ENCODE measurements at places on chromosomes 12 and 14.

GRCh38 chr14:61972711-61973110 is 210.5 kb downstream of the SNAPC1 start:
- no peak for DNase-seq

DNA sequence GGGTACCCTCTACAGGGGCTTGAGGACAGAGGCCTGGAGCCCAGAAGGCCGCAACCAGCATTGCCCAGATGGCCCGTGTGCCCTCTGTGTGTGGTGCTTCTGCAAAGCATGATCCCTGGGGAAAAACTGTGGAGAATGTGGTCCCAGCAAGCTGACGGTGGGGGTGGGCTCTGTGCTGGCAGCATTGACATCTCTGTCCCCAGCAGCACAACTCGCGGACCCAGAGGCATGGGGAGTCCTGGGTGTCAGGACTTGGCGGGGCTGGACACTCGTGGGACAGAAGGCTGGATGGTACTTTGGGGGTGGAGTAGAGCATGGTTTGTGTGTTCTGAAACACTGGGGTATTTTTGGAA is 4.3 kb downstream of the CLBA1 start:
- no peak for DNase-seq

- DNase-seq: no peak
These were observed 2.3 kb downstream of the PIWIL1 start for GRCh38 chr12:130339951-130340350.

- no peak for DNase-seq
These were observed 238.9 kb downstream of the EMP1 start for GRCh38 chr12:13435235-13435933.

DNA sequence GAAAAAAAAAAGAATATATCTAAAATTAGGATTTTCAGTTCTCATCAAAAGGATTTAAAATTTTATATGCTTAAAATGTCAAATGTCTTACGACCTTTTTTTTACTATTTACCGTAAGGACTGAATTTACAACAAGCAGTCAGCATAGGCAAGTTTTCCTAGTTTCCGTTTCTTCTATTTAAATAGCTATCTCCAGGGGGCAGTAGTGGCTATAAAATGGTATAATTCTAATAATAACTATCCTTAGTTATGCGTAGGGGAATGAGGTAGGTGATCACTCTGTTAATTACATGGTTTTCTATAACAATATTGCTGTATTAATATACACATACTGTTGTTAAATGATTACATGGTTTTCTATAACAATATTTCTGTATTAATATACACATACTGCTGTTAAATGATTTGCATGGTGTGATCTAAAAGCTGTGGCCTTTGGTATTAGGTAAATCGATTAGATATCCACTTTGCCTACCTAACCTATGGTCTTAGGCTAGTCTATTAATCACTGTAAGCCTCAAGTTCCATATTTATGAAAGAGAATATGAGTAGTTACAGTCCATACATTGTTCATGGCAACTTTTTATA is 217.7 kb upstream of the PDZRN4 start:
- no peak for DNase-seq

- no peak for DNase-seq
These were observed 120.6 kb downstream of the DUSP6 start for GRCh38 chr12:89231686-89232085.

DNA sequence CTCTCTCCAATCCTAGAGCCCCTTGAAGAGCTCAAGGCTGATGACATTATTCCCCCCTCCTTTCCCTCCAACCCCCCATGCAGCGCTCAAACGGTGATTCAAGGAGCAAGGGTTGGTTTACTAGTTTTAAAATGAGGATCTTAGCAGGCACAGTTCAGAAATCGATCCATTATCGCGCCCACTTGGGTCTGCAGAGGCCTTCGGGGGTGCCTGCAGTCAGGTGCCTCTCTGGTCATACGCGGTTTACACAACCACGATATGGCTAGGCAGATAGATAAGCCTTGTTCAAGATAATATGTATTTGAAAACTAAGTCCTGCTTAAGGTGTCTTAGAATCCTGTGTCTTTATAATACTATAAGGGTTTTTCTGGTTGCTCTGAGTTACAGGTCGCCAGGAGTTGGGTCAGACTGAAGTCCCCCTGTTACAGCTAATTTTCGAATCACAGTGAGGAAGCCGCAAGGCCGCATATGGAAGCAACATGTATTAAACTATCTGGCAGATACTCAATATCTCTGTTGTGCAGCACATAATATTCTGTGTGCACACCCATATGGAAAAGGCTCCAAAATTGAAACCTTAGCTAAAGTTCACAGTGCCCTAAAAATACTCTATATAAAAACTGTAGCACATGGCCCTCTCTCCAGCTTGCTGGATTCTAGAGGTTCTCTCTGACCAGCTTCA is 10.0 kb downstream of the BHLHE41 start:
- no peak for DNase-seq

- DNase-seq: no peak
These were observed 29.3 kb downstream of the ZCRB1 start for GRCh38 chr12:42296503-42297109.

- DNase-seq: no peak
These were observed 8.0 kb downstream of the ANO6 start for GRCh38 chr12:45223868-45224267.

DNA sequence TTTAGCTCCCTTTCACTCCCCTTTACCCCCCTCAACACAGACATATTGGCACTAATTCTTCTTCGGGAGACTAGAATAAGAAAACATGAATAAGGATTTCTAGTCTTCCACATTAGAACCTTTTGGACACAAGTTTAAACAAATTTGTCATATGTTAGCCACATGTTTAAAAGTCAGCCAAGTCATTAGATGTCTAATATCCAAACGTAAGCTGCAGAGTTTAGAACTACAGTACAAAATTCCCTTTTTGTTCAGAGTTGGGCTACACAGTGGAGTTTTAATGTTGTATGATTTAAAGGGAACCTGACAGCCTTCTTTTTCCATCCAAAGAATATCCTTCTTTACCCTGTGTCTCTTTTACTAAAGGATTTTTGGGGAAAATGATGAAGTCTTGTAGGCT is 79.8 kb downstream of the PDE6H start:
- DNase-seq: no peak

- DNase-seq: no peak
These were observed 7.3 kb downstream of the ERBB3 start for GRCh38 chr12:56087220-56087619.

DNA sequence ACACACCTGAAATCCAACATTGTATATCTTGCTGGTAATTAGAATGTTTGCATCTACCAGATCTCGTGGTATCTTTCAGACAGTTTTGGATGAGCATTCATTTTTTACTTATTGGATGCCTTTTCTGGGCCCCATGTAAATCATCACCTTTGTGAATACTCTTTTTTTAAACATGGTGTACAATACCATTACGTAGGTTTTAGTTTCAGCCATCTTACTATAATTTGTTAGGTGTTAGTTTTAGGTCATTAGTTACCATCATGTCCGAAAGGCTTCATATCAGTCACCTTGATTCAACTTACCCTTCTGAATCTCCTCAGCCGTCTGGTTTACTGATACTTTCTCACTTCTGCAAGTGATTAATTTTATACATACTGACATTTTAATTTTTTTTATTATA is 5.3 kb downstream of the EIF2S1 start:
- DNase-seq: no peak

GRCh38 chr14:65109357-65109756 is 7.0 kb upstream of the MAX start:
- no peak for DNase-seq

GRCh38 chr12:123233505-123234308 is 471 bp downstream of the MTRFR start:
- DNase-seq: no peak

GRCh38 chr12:89058402-89058801 is 293.9 kb downstream of the DUSP6 start:
- DNase-seq: no peak

- DNase-seq: no peak
These were observed 126.5 kb downstream of the PDE3A start for GRCh38 chr12:20494851-20495250.

- DNase-seq: no peak
These were observed 97.4 kb downstream of the CDK17 start for GRCh38 chr12:96302687-96303310.

- DNase-seq: no peak
These were observed 454.4 kb downstream of the VRK1 start for GRCh38 chr14:97251491-97252155.

GRCh38 chr14:60647081-60647836 is 2.0 kb downstream of the SIX1 start:
- DNase-seq: no peak

- no peak for DNase-seq
These were observed 120.2 kb upstream of the RAP1B start for GRCh38 chr12:68490476-68490875.

DNA sequence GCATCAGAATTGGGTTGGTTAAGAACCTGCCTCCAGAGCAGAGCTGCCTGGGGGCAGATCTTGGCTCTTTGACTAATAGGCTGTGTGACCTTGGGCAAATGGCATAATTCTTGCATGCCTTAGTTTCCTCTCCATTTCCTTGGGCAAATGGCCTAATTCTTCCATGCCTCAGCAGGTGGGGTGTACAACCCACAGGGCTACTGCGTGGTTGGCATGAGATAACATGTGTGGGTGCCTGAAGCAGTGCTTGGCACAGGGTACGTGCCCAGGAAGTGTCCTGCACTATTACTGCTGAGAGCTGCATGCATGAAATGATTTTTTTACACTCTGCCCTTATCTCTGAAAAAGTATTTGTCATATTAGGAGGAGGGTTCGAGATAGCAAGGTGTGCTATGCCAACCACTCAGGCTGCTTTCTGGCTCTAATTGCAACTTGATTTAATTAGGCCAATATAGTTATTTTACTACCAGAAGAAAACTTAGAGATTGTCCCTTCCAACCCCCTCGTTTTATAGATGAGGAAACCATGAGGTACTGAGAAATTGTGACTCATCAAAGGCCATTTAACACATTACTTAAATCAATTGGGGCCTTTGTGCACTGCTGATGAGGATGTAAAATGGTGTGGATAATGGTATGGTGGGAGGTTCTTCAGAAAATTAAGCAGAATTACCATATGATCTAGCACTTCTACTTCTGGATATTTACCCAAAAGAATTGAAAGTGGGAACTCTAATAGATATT is 161.6 kb upstream of the HIF1A start:
- no peak for DNase-seq

- no peak for DNase-seq
These were observed 31.8 kb downstream of the MAX start for GRCh38 chr14:65070471-65070976.

DNA sequence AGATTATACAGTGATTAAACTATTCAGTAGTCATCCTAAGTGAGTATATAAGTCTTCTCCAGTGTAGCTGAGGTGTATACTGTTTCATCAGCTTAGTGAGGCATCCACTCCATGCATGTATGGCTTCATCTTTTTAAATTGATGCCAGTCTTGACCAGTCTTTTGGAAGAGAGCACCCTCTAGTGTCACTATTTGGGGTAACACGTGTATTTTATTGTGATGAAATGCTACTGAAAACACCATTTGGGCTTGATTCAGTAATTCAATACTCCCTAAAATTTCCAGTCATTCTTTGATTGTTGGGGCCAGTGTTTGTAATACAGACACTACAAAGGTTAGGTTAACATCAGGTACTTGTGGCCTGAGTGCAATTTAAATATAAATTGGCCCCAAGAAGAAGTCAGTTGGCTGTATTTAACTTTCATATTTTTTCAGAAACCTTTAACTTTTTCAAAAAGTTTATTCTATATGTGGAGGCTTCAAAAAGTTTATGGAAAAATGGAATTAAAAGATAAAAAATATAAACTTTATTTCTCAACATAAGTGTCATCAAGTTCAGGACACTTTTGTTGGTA is 35.3 kb downstream of the MIPOL1 start:
- no peak for DNase-seq

DNA sequence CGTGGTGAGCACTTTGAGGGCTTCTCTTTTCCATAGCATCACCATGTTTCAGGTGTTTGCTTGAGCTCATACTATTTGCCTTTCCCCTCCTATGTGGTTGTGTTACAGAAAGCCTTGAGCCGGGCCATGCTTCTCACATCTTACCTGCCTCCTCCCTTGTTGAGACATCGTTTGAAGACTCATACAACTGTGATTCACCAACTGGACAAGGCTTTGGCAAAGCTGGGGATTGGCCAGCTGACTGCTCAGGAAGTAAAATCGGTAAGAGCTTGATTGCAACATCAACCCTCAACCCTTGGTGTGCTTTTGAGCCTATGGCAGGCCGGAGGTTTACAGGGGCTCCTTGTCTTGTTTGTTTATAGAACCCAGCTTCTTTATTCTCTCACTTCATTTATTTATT is 8.1 kb downstream of the LETMD1 start:
- no peak for DNase-seq

DNA sequence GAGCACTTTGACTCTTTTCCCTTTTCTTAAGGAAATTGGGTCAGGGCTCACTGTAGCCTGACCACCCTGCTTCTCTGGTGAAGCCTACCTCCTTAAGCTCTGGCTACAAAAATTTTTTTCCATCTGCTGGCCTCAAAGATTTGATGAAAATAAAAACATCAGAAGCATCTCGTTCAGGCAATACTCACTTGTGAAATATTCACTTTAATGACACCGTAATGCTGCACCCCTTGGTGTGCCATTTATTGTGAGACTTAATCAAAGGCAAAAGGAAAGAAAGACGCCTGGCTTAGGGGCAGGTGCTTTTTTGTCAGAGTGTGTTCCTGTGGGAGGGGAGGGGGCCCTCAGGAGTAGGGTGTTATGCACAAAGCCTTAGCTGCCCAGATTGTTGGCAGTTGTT is 155.0 kb upstream of the TMPO start:
- DNase-seq: no peak

GRCh38 chr12:13046964-13047363 is 2.8 kb downstream of the FAM234B start:
- no peak for DNase-seq

- DNase-seq: no peak
These were observed 33.5 kb downstream of the SUDS3 start for GRCh38 chr12:118409834-118410233.

GRCh38 chr12:39905152-39905551 is 200.7 kb downstream of the SLC2A13 start:
- no peak for DNase-seq

- DNase-seq: no peak
These were observed 51.1 kb downstream of the RAB35 start for GRCh38 chr12:120065472-120065871.

DNA sequence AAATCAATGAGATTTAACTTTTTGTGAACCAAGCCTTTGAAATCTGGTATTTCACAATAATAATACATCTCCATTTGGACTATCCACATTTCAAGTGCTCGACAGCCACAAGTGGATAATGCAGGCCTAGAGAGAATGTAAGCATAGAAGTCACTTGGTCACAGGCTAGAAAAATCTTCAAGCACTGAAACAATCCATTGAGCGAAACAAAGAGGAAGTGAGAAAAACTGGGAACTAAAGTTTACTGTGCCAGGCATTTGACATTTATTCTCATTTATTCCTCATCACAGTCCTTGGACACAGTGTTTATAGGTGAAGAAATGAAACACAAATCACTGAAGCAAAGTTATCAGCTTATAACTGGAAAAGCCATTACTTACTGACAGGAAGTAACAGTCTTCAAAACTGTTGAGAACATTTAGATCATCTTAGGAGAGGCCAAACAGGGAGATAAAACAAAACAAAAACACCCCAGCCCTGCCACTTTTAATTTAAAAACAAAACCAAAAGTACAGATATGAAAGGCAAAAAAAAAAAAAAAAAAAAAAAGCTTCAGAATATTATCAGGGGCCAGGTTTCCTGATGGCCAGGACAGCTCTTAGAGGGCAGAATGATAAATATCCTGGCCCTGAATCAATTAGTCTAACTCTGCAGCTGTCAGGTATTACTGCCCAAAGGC is 29.2 kb downstream of the GNS start:
- no peak for DNase-seq
